ENCODE measurements at places on chromosomes 1 and 21.

DNA sequence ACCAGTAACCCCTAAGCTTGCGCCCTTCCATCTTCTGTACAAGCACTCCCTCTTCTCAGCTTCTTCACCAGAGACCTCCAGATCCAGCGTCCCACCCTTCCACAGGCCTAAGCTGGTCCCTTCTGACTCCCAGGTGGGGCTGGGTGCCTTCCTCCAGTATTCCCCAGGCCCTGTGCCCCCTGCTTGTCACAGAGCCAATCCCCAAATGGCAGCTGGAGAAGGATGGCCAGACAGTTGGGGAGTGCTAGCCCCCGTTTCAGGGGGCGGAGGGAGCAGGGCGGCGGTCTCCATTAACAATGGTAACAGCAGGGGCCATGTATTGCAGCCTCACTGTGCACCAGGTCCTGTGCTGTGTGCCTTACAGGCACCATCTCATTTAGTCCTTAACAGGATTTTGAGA, 85.7 kb downstream of the KCNN3 start:
- DNase-seq: no peak

DNA sequence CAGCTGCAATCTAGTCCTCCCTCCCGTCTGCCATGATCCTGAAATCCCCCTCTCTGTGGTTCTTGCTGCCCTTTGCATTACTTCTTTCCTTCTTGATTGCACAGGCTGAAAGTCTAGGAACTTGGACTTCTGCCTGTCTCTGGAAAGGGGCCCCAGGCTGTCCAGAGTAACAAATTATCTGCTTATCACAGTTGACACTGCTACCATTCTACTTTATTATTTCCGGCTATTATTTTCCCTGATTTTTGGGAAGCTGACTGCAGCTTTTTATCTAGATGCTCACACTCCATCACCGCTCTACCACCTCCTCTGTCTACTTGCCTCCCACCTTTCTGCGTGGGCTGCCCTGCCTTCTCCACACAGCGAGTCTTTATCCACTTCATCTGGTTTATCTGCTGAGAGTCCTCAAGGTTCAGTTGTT, 202.1 kb upstream of the PLXNA2 start:
- DNase-seq: no peak

DNA sequence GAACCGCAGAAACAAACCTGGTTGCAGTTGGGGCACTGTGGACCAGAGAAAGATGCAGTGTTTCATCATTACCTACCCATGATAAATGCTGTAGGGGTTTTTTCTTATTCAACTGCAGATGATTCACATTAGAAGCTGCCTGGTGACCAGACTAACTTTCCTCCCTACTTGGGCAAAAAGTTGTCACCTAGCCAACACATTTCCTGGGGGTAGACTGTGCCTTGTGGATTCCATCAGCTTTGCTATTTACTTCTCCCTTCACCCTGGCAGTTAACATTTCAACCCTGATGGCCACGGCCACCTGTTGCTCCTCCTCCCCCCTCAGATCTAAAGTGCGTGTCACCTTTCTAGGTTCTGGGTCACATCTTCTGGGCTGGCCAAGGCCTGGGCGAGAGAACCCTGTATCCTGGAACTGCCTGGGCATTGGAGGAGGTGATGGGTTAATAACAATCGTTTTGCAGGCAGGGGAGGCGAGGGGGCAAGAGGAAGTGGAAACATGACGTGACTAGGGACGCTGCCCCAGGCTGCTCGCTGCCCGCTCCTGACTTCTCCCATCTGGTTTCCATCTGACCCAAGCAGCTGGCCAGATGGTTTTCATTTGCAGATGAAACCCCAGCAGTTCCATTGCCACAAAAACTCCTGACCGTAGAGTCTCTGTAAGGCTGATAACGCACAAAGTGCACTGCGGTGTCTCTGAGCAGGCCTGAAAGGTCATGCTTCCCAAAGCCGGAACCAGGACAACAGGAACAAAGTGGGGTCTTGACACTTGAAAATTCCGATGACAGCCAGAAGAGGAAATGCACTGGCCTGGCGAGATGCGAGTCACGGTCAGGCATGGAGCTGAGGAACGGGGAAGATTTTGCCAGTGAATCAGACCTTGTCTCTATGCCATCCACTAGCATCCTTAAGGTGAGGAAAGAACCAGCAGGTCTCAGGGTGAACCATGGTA, 36.6 kb downstream of the CAPZB start:
- peak; percentile 45 for DNase-seq

GRCh38 chr1:56094168-56094567, 485.2 kb downstream of the PLPP3 start:
- DNase-seq: no peak

- no peak for DNase-seq
These were observed 89.2 kb upstream of the COL6A1 start for GRCh38 chr21:45892156-45892915.

DNA sequence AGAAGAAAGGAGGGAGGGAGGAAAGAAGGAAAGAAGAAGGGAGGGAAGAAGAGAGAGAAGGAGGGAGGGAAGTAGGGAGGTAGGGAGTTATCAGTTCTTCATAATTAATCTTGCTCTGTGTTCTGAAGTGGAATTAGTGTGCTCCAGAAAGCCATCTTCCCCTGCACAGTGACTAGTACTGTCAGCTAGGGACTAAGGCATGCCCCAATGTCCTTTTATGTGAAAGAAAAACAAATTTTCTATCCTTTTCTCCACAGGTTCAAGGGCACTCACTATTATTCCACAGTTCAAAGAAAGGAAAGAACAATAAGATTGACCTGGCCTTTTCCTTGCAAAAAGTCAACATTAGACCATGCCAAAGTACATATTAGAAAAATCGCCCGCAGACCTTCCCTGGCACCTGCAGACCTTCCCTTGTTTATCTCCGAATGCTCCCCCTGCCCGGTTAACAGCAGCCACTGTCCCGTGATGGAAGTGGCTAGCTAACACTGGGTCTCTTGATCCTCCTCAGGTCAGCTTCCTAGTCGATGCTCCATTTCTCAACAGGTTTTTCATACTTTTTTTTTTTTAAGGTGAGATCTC, 107.2 kb upstream of the EDEM3 start:
- no peak for DNase-seq

DNA sequence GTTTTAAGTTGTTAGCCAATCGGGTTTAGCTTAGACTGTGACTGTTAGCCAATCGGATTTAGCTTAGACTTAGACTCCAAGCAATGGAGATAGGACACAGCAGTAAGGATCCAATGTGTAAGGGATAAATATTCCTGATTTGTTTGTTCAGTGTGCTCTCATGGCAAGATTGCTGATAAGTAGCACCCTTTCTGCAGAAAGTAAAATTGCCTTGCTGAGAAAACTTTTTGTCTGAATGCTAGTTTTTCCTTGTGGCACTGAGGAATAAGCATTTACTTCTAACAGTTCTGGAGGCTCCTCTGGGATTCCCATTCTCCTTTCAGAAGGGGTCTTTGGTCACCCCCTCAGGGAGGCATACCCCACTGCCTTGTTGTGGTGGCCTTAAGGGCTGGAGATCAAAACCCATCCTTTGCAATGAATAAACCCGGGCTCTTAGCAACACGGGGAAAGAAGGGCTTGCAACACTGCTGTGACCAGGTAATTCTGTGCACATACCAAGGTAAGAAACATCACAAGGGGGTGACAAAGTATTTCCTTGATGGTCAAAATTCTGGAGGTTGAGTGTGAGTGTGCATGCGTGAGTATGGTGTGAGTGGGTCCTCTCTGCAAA, 45.4 kb downstream of the SERINC2 start:
- DNase-seq: no peak

DNA sequence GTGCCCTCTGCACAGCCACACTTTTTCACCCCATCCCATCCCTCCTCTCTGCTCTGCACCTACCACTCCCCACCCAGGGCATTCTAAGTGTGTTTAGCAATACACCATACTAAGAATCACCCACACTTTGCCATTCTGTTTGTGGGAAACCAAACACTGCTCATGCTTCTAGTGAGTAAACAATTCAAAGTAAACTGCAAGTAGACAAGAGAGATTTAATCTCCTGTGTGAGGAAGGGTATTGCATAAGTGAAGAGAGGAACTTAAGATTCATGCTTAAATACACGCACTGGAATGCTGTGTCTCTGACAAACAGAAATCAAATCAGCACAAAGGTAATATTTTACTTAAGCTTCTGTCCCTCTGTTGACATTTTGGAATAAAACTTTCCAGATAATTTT, 4.8 kb upstream of the EDARADD start:
- DNase-seq: no peak

- DNase-seq: no peak
These were observed 41.7 kb upstream of the COA6 start for GRCh38 chr1:234331507-234331906.

DNA sequence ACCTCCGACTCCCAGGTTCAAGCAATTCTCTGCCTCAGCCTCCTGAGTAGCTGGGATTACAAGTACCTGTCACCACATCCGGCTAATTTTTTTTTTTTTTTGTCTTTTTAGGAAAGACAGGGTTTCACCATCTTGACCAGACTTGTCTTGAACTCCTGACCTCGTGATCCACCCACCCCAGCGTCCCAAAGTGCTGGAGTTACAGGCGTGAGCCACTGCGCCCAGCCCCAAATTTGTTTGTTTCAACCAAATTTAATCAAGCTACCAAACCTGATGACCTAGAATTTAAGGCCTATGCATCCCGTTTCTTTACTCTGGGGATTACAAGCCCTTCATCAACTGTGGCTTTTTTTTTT, 58.3 kb upstream of the TBX15 start:
- no peak for DNase-seq

- DNase-seq: no peak
These were observed 43.6 kb downstream of the ALG6 start for GRCh38 chr1:63411066-63411465.

- no peak for DNase-seq
These were observed 27.3 kb downstream of the FOXO6 start for GRCh38 chr1:41388510-41388909.

GRCh38 chr1:48500541-48501450, 28.8 kb upstream of the SPATA6 start:
- no peak for DNase-seq

GRCh38 chr1:63651161-63651701, 58.0 kb downstream of the PGM1 start:
- no peak for DNase-seq

DNA sequence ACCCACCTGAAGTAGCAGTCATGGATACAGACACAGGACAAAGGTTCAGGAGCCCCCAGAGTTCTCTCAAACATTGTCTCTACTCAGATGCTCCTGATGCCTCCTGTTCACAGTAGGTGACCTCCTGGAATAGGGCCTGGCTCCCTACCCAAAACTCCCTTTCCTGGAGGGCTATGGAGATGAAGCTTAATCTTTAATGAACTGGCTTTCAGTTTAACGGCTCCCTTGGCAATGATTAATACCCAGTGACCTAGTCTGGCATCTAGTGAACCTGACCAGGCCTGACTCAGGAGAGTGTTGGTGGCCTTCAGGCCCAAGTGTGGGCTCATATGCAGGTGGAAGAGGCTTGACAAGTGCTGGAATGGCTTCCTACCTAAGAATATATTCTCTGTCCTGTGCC, 65.2 kb upstream of the TRABD2B start:
- no peak for DNase-seq

DNA sequence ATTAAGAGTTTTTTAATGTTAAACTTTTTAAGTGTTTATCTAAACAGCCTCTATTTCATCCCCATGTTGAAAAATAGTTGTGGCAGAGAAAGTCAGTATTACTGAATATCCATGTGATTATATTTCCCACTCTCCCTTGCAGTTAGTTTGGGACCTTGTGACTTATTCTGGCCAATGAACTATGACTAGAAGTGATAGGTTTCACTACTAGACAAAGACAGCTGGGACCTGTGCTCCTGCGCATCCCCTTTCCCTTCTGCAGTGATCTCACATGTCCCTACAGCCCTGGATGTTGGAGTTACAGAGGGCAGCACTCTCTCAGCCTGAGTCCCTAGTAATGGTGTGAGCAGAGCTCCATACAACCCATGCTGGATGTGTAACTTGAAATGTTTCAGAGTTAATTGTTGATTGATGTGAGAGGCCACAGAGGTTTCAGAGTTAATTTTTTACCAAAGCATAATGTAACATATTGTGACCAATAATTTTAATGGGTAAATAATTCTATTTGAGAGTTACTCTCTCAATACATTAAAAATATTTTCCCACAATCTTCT, 18.7 kb upstream of the SAMD13 start:
- DNase-seq: no peak

DNA sequence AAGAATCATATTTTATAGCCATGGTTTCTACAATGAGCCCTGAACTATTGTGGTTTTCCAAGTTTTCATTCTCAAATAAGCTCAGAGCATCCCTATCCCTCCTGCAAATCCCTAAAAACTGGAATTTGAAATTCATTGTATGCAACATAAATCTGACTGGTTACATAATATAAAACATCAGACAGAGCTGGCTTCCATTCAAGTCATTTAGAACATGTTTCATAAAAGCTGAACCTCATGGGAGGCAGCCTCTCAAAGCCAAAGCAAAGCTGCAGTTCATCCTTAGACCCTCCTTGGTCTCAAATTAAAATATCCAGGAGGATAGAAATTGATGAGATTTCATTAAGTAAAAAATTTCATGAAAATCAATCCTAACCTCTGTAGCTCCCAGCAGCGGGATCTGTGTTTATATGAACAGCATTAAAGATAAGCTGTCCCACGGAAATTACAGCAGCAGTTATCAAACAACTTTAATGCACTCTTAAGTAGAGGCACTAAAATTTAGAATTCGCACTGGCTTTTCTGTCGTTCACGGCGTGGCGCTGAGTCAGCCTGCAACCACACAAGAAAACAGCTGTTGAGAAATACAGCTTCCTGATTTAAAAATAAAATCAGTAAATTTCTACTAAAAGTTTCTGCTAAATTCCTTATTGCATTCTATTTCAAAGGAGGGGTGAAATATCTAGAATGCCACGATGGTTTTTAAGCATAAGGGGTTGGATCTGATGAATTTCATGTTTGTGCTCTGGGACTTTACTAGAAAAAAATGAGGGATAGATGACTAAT, 99.9 kb upstream of the TIAM1 start:
- no peak for DNase-seq

DNA sequence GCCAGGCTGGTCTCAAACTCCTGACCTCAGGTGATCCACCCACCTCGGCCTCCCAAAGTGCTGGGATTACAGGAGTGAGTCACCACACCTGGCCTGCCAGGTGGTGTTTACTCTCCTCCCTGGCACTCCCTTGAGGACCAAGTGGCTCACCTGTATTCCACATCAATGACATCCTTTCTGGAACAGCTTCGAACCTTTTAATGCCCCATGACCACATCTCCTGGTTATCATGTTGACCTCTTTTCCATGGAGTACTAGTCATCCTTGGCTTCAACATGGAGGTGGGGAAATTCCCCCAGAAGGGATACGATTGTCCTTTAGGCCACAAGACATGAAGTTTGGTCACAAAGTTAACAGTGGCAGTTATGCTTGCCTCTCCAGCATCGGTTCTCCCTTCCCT, 66.9 kb downstream of the CDC7 start:
- no peak for DNase-seq

- DNase-seq: no peak
These were observed 30.1 kb upstream of the PLD5 start for GRCh38 chr1:242554577-242554976.

GRCh38 chr1:17687145-17687544, 68.0 kb upstream of the ACTL8 start:
- no peak for DNase-seq

GRCh38 chr1:13628218-13628617, 44.6 kb downstream of the PDPN start:
- no peak for DNase-seq

GRCh38 chr1:115211071-115211745, 121.9 kb upstream of the TSPAN2 start:
- DNase-seq: no peak
